ENCODE measurements at places on chromosomes 7 and 10. TPM values are rescaled to one million over a fixed set of nuclear protein-coding genes. Genes with fewer than 3 reads are reported as not detected.

GRCh38 chr10:99888622-99889021 is 106.2 kb downstream of the ABCC2 start:
- H3K27ac ChIP-seq = no peak overlapping the region
- no peaks in the 10 kb centered on the region for H3K36me3 ChIP-seq
- H3K27me3 ChIP-seq = no peaks in the 10 kb centered on the region

The SLC18A3 gene
- total RNA-seq = not detected

DNA sequence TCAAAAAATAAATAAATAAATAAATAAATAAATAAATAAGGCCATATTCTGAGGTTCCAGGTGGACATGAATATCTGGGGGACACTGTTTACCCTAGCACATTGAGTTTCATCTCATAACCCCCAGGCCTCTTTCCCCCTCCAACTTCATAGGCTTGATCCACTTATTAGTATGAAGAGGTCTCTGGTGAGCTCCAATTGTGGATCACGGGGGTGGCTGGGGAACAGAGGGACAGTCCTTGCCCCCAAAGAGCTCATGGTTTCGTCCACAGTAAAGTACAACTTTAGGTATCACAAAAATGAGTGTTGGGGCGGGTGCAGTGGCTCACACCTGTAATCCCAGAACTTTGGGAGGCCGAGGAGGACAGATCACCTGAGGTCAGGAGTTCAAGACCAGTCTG is 93.4 kb upstream of the TNRC18 start:
- DNase-seq = no peak
- peaks cover 17% of the 10 kb centered on the region for H3K4me1 ChIP-seq
- H3K4me3 ChIP-seq = no peak overlapping the region
- no peak overlapping the region for H3K27ac ChIP-seq

DNA sequence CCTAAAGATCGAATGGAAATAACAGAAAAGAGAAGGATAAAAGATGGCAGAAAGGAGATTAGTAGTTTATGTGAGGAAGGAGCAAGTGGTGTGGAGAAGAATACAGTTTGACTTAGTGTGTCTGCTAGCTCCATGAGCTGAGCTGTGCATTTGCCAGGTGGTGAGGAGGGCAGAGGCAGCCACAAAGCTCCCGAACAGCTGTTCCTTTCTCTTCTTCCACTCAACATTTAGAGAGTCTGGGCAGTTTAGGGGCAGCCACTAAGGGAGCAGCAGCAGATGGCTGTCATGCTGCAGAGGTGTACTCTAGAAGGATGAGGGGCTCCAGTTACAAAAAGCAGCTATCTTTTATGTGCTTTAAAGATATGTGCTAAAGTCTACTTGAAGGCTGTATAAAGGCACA is 674.4 kb downstream of the GRM8 start:
- no peak for DNase-seq
- H3K4me1 ChIP-seq = no peaks in the 10 kb centered on the region
- no peak overlapping the region for H3K4me3 ChIP-seq
- H3K27me3 ChIP-seq = no peaks in the 10 kb centered on the region

DNA sequence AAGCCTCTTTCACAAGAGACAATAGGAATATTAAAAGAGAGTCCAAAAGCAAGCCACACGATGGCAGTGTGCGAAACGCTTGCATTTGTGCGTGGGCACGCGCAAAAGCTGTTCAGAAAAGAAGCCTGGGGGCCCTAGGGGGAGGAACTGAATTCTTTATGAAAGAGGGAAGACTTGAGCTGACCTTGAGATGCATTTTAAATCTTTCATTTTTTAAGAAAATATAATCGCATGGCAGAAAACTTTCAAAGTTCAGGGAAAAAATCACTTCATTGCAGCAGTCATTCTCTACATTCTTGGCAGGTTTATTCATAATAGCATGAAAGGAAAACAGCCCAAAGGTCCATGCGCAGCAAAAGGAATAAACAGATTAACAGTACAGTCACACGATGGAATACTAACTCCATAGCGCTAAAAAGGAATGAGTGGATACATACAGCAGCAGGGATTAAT is 206.5 kb upstream of the PRKCQ start:
- no peaks in the 10 kb centered on the region for H3K4me1 ChIP-seq
- no peaks in the 10 kb centered on the region for H3K36me3 ChIP-seq
- peaks cover 25% of the 10 kb centered on the region for H3K27me3 ChIP-seq
- no peak overlapping the region for H3K27ac ChIP-seq
- no peak overlapping the region for H3K4me3 ChIP-seq
- DNase-seq = no peak

DNA sequence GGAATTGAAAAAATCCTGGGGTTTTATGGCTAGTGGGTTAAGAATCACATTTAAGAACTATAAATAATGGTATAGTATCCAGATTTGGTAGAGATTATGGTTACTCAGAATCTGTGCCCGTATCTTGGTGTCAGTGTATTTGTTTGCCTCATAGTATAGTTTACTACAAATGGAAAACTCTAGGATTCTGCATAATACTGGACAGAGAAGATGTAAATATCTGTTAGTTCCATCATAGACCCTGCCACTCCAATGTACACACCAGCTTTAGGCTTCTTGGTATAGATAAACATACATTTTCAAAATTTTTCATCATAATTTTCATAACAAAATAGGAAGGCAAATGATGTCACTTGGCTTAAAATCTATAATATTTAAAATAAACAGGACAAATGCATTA is 108.1 kb downstream of the CFTR start:
- H3K36me3 ChIP-seq = no peaks in the 10 kb centered on the region
- peaks cover 2% of the 10 kb centered on the region for H3K27me3 ChIP-seq
- H3K27ac ChIP-seq = no peak overlapping the region
- no peak for DNase-seq

GRCh38 chr10:103111031-103111917 is 81.8 kb downstream of the NT5C2 start:
- peaks cover 12% of the 10 kb centered on the region for H3K4me1 ChIP-seq
- H3K4me3 ChIP-seq = no peak overlapping the region
- H3K36me3 ChIP-seq = peaks cover 25% of the 10 kb centered on the region
- no peak overlapping the region for H3K27ac ChIP-seq
- H3K27me3 ChIP-seq = no peaks in the 10 kb centered on the region

The CALD1 gene
- 0.17 TPM for total RNA-seq

DNA sequence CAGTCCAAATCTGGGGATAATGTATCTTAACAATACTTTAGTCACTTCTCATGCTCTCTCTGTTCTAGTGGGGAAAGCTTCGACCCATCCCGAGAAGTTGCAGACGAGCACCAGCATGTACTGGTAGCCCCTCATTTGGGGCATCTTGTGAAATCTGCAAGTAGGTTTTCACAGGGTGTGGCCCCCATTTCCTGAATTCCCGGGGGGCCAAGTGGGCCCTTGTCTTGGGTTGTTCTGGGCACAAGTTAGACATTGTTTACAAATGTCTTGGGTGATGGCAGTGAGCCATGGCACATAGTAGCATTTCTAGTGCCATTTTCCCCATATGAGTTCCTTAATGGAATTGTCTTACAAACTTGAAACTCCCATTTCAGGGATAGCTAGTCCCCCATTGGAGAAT is 216.7 kb upstream of the KCND2 start:
- no peaks in the 10 kb centered on the region for H3K36me3 ChIP-seq
- DNase-seq = no peak
- H3K4me3 ChIP-seq = no peak overlapping the region
- H3K27me3 ChIP-seq = no peaks in the 10 kb centered on the region
- H3K4me1 ChIP-seq = no peaks in the 10 kb centered on the region

- H3K27me3 ChIP-seq = peaks cover 23% of the 10 kb centered on the region
- H3K4me1 ChIP-seq = no peaks in the 10 kb centered on the region
- H3K27ac ChIP-seq = no peak overlapping the region
- DNase-seq = no peak
- no peaks in the 10 kb centered on the region for H3K36me3 ChIP-seq
Observed at GRCh38 chr10:80927419-80928078, 389.8 kb downstream of the SH2D4B start.

The PGAM1 gene
- total RNA-seq = 406 TPM

GRCh38 chr7:77316219-77316978 is 99.8 kb downstream of the GSAP start:
- H3K27ac ChIP-seq = no peak overlapping the region
- no peak for DNase-seq
- no peak overlapping the region for H3K4me3 ChIP-seq
- peaks cover 14% of the 10 kb centered on the region for H3K36me3 ChIP-seq

DNA sequence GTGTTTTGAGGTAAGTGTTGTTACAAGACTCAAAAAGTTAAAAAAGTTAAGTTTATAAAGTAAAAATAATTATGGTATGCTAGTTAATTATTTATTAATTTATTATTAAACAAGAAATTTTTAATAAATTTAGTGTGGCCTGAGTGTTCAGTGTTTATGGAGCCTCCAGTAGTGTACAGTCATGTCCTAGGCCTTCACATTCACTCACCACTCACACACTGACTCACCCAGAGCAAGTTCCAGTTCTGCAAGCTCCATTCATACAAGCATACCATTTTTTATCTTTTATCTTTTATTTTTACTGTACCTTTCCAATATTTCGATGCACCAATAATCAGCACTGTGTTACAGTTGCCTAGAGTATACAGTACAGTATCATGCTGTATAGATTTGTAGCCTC is 381.2 kb upstream of the MGMT start:
- no peak overlapping the region for H3K4me3 ChIP-seq
- no peaks in the 10 kb centered on the region for H3K36me3 ChIP-seq
- peaks cover 19% of the 10 kb centered on the region for H3K27me3 ChIP-seq
- H3K27ac ChIP-seq = no peak overlapping the region
- H3K4me1 ChIP-seq = no peaks in the 10 kb centered on the region
- no peak for DNase-seq

GRCh38 chr7:28955718-28956607 is 2.2 kb downstream of the TRIL start:
- DNase-seq = peak; percentile 9
- no peaks in the 10 kb centered on the region for H3K36me3 ChIP-seq
- no peak overlapping the region for H3K4me3 ChIP-seq
- peaks cover 7% of the 10 kb centered on the region for H3K4me1 ChIP-seq
- no peak overlapping the region for H3K27ac ChIP-seq
- peaks cover 79% of the 10 kb centered on the region for H3K27me3 ChIP-seq
